ENCODE measurements at places on chromosomes 6 and 20.

DNA sequence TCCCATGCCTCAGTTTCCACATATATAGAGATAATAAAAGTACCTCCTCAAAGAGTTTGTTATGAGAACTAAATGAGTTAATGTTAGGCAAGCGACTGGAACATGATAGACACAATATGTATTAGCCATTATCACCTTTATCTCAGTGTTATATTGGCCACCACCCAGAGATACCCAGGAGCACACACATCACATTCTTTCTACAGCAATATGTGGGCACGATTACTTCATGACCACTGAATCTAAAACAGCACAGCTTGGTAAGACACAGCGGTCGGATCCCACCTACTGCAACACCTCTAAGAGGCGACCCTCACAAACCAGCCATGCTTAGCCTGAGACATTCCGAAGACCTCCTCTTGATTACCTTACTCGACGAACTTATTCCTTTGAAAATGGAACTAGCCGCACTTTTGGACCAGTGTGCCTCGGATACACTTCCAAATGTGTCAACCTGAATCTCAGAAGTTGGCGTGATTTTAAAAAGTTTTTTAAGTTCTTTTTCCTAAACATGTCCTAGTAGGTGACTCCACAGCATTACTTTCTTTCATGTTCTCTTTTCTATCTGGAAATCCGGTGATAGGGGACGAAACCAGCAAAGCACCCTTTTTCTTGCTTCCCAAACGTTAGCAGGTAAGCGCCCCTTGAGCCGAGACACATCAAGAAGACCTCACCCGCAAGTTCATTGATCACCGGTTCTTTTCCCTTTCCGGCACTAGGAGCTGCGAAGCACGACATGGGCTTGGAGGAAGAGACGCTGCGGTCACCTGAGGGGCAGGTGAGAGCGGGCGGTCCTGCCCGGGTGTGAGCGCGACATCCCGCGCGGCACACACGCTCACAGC lies 923 bp downstream of the GMDS start:
- DNase-seq: no peak

DNA sequence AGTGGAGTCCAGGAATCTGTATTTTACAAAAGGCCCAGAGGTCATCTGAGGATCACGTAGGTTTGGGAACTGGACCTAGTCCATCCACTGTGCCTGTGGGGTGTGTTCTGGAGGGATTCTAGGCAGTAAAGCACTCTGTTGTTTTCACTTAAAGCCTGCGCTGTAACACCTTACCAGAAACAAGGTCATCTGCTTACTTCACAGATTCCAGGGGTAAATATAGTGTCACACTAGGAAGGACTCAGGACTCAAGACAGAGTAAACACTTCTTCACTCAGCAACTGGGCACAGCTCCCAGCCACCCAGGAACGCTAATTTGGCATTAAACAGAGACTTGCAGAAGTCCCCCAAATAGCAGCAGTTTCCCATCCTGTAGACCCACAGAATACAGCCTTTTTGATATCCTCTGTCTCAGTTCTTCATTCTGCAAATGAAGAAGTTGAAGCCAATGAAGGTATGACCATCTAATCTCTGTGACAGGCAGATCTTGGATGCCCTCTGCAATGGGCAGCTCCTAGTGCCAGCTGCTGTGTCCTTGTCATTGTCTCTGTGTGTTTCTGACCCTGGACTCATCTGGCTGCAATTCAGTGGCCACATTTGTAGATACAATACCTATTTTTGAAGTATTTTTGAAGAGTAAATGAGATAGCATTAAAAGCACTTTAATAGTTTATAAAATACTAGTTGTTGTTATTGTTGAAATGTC lies 129.1 kb downstream of the SLC24A3 start:
- DNase-seq: no peak

- DNase-seq: no peak
These were observed 22.1 kb upstream of the PKIG start for GRCh38 chr20:44560229-44560628.

- DNase-seq: no peak
These were observed 158.2 kb downstream of the QRSL1 start for GRCh38 chr6:106787327-106788196.

DNA sequence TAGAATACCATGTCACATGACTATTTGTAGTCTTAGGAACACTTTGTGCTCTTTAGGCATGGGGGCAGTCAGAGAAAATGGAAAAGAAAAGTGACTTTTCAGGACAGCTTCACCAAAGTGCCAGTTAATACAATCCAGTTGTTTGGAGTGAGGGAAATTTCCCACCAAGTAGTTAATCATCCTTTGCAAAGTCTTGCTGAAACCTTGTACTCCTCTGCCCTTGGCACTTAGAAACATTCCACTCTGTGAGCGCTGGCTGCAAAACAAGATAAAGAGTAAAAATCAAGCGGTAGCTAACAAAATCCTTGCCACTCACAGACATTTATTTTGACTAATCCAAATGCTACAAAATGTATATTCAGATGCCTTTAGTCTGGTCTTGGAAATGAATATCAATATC lies 229.2 kb upstream of the HSF2 start:
- no peak for DNase-seq

GRCh38 chr20:17431621-17432364 lies 99.4 kb downstream of the BFSP1 start:
- peak; percentile 59 for DNase-seq

GRCh38 chr20:34643928-34644327 lies 33.0 kb downstream of the PIGU start:
- DNase-seq: no peak

DNA sequence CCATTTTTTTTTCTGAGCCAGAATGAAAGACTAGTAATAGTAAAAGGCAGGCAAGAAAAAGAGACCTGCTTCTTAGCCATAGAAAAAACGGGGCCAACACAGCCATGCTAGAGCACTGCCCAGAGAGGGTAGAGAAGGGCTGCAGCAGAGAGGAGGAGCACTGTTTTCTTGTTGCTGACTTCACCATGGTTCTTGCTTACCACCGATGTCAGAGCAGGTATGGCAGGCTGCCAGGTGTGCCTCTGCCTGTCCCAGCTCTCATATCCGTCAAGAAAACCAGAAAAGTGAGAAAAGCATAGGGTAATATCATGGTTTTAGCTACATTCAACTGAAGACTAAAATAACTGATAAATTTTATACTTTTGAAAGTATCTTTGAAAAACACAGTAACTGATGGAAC lies 60.7 kb downstream of the DTNBP1 start:
- DNase-seq: no peak

- no peak for DNase-seq
These were observed 70.9 kb downstream of the PACRG start for GRCh38 chr6:162798546-162799266.

GRCh38 chr20:38131588-38132121 lies 33.4 kb downstream of the TGM2 start:
- no peak for DNase-seq

- DNase-seq: no peak
These were observed 27.4 kb upstream of the SCRT2 start for GRCh38 chr20:703006-703405.

- DNase-seq: no peak
These were observed 101.3 kb downstream of the QRSL1 start for GRCh38 chr6:106730718-106731117.

DNA sequence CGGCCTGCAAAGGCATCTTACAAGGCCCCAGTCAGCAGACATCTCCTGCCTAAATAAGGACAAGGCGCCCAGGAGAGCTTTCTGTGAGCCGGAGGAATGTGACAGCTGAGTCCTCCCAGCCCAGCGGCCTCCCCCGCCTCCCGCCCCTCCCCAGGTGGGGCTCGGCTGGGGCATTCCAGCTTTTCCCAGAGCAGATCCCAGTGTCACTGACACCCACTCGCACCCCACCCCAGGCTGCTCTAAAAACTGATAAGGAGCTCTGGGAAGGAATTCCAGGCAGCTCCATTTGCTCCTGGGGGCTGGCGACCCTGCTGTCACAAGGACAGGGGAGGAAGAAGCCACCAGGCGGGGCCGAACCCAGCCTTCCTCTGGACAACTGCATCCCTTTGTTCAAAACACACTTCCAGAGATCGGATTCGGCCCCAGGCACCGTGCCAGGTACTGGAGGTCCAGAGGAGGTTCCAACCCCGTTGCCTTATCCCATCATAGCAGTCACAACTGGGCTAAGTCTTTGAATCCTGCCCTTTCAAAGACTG lies 49.7 kb downstream of the JPH2 start:
- no peak for DNase-seq

GRCh38 chr6:33840048-33840926 lies 36.5 kb upstream of the MLN start:
- DNase-seq: peak; percentile 76

All from hematopoietic multipotent progenitor cell treated with erythropoietin and hydrocortisone succinate and interleukin-3 and kit ligand, for 15 days (in vitro differentiated cells).